Endothelial cell of umbilical vein (primary cell): ENCODE measurements at places on chromosomes 3 and 15. TPM values are rescaled to one million over a fixed set of nuclear protein-coding genes. Genes with fewer than 3 reads are reported as not detected.

GPR15 gene
- total RNA-seq, result not detected in 2 replicates

CFAP100 gene
- not detected in 2 replicates for total RNA-seq

ACTC1 gene
- not detected in 2 replicates for total RNA-seq

ACTRT3 gene
- 3.3 and 5.1 TPM in 2 replicates for total RNA-seq

ADAMTS9 gene
- total RNA-seq, result 22.6 and 23.9 TPM in 2 replicates

RTP1 gene
- total RNA-seq, result not detected in 2 replicates
